ENCODE measurements at places on chromosomes 12 and 14.
A peak's percentile ranks its signal among the peaks of the same experiment; 100 is the strongest.

DNA sequence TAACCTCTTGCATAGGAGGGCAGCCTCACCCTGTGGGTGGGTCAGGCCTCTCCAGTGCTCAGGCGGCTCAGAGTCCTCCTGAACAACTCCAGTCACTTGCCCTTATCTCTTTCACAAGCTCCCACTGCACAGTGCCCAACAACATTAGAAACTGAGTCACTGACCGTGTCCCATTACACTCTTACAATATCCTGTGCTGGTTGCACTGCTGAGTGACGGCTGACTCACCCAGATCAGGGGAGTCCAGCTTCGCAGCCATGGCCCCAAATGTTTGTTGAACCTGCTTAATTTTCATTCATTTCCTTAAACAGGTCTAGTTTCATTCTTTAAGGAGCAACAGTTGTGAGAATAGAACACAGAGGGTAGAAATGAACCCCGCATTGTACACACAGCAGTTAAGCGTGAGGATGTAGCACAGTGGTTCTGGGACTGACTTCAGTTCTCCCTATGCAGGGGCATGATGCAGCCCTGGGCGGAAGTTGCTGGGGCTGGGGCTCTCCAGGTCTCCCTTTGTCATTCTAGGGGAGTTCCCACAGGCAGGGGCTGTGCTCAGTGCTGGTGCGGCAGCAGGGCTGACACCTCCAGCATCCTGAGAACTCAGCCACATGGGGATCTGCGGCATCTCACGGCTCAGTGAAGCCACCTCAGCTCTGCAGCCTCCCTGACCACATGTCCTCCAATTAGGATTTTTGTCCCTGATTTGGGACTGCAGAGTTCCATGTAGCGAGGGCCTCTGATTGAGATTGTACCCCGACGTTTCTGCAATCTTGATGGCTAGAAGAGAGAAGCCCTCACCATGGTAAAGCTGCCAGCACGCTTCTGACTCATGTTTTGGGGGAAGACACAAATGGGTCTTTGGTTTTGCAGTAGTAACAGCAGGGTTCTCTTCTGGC, 16.1 kb downstream of the GPR68 start:
- no peak for DNase-seq

DNA sequence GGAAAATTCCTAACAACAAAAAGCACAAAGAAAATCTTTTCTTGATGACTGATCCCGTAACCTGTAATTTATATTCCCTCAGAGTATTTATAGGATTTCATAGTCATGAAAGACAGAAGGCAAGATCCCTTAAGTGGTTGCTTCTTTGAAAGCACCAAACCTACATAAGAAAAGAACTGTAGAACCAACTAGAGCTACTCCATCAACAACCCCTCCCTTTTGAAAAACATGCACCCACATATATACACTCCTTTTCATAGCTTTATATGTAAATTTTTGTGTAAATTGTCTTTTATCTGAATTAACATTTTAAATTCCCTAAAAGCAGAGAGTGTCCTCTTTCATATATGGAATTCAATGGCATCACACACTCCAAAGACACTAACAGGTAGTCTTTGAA, 215.3 kb downstream of the CEP128 start:
- no peak for DNase-seq

- DNase-seq, result no peak
Observed at GRCh38 chr14:81246461-81247270, 25.9 kb upstream of the GTF2A1 start.

- DNase-seq, result no peak
Observed at GRCh38 chr12:10304161-10304574, 3.5 kb upstream of the KLRD1 start.

DNA sequence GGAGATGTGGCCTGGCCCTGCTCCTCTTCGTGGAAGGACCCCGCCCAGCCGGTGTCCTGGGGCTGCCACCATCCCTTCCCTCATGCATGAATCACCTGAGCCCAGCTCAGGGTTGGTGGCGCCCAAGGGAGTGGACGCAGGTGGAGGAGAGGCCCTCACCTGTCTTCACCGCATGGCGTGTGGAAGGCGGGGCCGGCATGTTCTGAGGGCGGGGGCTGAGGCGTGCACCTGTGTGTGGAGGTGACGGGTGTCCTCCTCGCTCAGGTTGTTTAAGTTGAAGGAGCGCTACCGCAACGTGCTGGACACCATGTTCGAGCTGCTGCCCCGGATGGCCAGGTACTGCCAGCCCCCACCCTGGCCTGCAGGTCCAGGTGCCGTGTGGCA, 47.0 kb downstream of the SLC8B1 start:
- DNase-seq, result no peak

DNA sequence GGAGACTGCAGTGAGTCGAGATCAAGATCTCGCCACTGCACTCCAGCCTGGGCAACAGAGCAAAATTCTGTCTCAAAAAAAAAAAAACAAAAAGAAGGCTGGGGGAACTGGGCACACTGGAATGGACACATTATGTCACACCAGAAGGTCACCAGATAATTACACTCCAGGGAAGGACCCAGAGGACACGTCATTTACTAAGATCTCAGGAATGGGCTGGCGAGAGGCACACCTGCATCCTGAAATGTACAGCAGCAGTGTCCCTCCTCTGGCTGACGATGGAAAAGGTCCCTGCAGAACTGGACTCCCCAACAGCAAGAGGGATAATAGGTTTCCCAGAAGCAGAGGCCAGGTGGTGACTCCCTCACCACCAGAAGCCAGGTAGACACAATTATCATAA, 243.5 kb downstream of the BCL11B start:
- DNase-seq, result no peak

- peak; percentile 8 for DNase-seq
Observed at GRCh38 chr12:53804429-53804828, 52.6 kb upstream of the CISTR start.

GRCh38 chr14:77616133-77616453, 344 bp downstream of the SPTLC2 start:
- no peak for DNase-seq

GRCh38 chr14:61841145-61841544, 78.9 kb downstream of the SNAPC1 start:
- DNase-seq, result peak; percentile 32

DNA sequence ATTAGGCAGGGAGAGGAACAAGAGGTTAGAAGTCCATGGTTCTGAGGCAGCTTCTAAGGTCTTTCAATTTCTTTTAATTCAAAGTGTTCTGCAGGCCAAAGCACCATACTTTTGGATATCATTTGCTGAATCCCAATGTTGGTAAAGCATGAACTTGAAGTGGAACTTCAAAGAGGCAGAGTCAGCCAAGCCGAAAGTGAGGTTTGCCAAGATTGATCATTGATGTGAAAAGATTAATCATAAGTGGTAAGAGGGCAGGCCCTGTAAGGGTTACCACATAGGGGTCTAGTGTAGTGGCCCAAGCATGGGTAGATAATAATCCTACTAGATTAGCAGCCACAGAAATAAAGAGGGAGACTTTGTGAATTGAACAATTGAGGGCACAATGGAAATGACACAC, 191.7 kb upstream of the DIO2 start:
- DNase-seq, result no peak

DNA sequence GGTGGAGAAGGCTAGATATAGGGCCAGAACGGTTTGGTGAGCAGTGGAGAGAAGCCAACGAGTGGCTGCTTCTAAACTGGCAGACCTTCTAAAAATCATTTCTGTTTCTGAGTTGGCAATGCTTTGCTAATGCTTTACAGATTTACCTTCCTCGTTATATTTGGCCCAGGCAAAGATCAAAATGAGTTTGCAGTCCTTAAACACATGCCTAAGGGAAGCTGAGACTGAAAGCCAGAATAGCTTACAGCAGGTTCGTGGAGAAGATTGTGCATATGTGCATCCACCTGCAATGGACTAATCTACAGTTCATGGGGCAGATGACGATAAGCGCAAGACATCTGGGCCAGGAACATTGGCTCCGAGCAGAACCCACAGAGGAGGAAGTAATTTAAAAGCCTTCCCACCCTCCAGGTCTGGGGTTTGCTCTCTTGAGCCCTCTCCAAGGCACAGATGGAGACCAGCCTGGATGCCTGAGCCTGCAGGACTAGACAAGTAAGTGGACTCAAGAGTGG, 99.4 kb downstream of the NINJ2 start:
- no peak for DNase-seq

- DNase-seq, result no peak
Observed at GRCh38 chr14:51824191-51824590, 36.2 kb upstream of the GNG2 start.

GRCh38 chr12:28878629-28879028, 270.4 kb upstream of the FAR2 start:
- peak; percentile 36 for DNase-seq

- DNase-seq, result no peak
Observed at GRCh38 chr12:66776974-66777373, 98.1 kb upstream of the GRIP1 start.

DNA sequence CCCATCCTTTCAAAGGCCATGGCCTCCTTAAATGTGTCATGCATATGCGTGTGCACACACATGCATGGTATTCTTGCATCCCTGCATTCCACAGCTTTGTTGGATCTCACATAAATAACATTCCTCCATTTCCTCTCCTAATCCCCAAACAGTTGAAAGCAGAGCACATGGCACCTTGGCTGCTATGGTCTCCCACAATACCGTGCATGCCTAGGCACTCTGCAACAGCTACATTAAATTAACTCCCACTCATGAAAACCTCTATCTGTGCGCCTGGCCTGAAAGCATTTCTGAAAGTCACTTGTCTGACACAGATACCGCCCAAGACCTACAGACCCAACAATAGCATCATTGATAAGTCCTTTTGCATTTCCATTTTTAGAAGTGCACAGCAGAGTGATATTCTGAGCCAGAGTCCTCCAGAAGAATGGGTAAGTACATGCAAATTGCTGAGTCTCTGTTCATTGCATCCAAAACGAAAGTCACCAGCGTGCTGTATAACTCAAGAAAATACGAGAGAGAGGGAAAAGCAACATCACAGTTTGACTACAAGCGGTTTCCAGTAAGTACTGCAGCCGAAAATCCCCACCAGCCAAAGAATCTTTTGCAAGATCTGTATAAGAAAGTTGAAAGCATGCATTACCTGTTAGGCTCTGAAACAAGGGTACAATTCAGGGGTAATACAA, 436 bp downstream of the ASB2 start:
- DNase-seq, result no peak

DNA sequence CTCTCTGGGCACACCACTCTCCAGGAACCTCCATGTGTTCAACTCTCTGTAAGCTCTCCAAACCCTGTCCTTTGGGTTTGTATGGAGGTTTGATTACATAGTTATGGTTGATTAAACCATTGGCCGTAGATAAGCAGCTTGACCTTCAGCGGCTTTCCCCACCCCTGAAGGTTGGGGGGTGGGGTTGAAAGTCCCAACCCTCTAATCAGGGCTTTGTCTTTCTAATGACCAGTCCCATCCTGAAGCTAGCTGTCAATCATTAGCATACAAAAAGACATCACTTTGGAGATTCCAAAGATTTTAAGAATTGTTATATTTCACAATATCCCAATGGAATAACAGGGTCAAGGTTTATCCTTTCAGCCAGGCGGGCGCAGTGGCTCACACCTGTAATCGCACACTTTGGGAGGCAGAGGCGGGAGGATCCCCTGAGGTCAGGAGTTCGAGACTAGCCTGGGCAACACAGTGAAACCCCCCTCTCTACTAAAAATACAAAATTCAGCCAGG, 8.4 kb downstream of the FAM186A start:
- no peak for DNase-seq

- DNase-seq, result no peak
Observed at GRCh38 chr14:100887728-100888335, 15.7 kb downstream of the RTL1 start.

DNA sequence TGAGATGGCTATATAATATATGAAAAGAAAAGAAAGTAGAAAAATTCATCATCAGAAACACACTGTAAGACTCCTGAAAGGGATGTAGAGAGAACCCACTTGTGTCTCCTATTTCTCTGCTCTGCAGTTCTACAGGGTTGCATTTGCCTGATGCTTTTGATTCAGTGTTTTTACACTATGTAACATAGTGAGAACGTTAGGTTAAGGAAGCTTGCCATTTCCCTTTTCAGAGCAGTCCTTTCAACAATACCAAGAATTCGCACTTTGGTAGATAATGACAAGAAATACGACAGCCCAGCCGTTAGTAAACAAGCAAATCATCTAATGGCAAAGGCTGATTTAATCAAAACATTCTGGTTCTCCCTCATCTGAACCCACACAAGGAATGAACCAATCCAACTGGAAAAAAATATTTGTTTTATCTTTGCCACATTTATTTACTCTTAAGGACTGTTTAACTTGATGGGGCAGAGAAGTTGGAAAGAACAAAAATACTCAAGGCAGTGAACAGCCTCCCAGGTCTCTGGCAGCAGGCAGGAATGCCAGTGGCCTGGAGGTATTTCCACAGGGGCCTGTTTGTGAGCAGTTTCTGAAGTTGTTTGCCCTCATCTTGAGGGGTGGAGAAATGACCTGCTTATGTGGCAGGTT, 30.8 kb upstream of the SOCS2 start:
- no peak for DNase-seq

DNA sequence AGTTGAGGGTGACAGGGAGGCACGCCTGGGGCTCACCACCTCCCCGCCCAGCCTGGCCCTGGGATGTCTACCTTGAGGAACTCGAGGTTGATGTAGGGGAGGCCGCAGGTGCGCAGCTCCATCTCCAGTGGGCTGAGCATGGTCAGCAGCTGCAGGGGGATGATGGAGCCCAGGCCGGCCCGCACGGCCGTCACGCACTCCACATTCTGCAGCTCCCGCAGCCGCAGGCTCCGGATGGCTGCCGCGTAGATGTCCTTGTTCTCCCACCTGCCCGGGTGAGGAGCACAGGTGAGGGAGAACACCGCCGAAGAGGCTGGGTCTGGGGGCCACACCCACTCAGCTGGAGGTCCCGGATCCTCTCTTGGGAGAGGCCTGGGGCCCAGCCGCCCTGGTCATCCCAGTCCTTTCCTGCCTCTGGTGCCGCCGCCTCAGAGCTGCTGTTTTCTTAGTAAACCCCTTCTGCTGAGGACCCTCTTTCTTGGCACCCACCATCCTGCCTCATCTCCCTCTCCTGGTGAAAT, 38.2 kb downstream of the TRAFD1 start:
- DNase-seq, result no peak

DNA sequence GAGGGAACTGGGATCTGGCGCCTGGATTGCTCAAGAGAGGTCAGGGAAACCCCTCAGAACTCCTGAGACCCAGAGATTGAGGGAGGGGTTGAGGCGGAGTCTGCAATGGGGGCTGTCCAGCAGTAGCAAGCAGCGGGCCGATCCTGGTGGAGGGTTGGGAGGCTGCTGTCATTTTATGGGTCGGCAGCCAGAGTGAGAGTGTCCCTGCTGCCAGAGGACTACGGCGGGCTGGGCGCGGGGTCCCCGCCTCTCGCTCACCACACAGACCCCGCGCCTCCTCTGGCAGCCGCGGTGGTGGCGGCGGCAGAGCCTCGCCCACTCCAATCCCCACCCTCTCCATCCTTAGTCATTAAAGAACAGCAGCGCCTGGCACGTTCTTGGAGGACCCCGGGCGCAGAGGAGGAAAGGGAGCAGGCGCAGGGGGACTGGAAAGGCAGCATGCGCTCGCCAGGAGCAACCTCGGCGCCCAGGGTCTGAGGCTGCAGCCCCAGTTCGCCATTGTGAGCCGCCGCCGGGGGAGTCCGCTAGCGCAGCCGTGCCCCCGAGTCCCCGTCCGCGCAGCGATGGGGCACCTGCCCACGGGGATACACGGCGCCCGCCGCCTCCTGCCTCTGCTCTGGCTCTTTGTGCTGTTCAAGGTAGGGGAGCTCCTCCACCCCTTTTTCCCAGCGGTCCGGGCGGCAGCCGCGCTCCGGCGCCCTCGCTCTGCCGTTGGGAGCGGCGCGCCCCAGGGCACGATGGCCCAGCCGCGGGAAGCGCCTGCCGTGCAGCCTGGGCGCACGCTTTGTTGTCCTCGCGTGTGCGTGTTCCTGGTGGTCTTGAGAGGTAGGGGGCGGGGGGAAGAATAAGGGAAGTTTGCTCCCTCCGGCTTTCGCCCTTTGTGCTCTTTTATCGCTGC, at the start of gene PTPRO:
TSS of gene PTPRO (plus strand) at position 345 of the 898 bp plus-strand sequence.
- no peak for DNase-seq
